HepG2 (cell line): ENCODE measurements at places on chromosomes 2 and 18. TPM values are rescaled to one million over a fixed set of nuclear protein-coding genes. Genes with fewer than 3 reads are reported as not detected.
A peak's percentile ranks its signal among the peaks of the same experiment; 100 is the strongest.

CCL20 gene
- total RNA-seq = 136 and 223 TPM in 2 replicates

ALKAL2 gene
- total RNA-seq = 0.22 TPM in 1 of 2 replicates, not detected in the other

EML6 gene
- total RNA-seq = 19.9 and 32.4 TPM in 2 replicates

CACNB4 gene
- total RNA-seq = 9.5 and 14.3 TPM in 2 replicates

ERFE gene
- not detected in 2 replicates for total RNA-seq

FRZB gene
- 0.04 TPM in 1 of 2 replicates, not detected in the other for total RNA-seq

FANCL gene
- 40.7 and 40.9 TPM in 2 replicates for total RNA-seq

CDK5R2 gene
- total RNA-seq = not detected in 2 replicates

C2orf78 gene
- not detected in 2 replicates for total RNA-seq

GRCh38 chr2:120206022-120206581, 17.1 kb downstream of the TMEM185B start:
- DNase-seq = no peak

- DNase-seq = no peak
Observed at GRCh38 chr18:8367217-8367988, 241.8 kb upstream of the RAB12 start.

DNA sequence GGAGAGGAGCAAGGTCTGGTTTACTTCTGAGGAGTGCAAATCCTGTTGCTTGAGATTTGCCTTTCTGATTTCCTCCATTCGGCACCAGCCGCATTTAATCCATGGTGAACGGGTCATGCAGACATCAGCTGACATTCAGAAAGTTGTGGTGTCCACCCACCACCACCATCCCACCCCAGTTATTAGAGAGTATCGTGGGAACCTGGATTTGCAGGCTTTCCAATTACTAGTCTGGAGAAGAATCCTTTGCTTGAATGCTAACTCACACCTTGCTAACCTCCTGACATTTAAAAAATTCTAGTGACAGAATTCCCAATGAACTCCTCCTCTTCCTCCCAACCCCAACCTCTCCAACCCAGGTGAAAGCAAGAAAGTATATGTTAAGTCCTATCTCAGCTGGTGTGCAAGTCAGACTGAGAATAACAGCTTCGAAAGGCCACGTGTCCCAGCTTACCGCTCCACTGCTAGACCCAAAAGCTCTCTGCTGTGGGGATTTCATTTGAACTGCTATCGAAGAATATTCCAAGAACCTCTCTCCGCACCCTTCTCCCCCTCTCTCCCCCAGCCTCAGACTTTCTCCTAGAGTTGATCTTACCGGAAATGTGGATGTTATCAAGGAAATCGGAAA, 17.7 kb downstream of the BCL11A start:
- DNase-seq = no peak

- no peak for DNase-seq
Observed at GRCh38 chr18:4353853-4354418, 101.2 kb downstream of the DLGAP1 start.

DNA sequence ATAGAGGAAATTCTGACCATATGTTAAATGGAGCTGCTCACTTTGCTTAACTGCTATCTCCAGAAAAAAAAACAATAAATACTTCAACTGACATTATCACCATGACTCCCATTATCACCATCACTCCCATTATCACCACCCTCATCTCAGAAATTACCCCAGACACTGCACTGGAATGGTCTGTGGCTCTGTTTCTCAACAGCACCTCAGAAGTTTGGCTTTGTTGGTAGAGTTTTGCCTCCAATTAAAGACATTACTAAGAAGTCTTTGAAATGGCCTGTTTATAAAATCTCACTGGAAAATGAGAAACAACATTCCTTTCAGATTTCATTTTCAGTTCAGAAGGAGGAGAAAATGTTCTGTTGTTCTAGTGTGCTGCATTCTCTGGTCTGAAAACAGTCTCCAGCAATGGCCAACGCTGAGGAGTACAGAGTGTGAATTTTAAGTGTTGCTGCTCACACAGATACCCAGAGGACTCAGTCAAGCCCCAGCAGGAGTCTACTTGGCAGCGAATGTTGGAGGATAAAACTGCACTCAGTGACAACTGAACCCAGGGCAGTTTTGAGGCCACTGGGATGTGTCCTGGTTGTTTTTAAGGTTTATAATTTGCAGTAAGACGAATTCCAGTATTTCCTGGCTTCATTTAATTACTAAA, 364.5 kb upstream of the CDH2 start:
- no peak for DNase-seq

DNA sequence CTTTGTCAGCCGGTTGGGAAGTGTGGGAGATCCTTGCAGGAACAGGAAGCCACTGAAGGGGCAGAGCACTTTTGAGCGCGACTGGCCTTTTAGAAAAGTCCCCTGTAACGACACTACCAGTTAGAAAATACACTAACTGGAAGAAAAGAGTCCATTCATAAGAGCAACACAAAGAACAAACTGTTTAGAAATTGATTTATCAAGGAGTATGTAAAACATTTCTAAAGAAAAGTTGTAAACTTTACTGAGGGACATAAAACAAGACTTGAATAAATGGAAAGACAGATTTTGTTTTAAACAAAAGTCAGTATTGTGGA, 29.8 kb upstream of the POMC start:
- no peak for DNase-seq

GRCh38 chr2:239612133-239612532, 211.3 kb upstream of the HDAC4 start:
- DNase-seq = no peak

DNA sequence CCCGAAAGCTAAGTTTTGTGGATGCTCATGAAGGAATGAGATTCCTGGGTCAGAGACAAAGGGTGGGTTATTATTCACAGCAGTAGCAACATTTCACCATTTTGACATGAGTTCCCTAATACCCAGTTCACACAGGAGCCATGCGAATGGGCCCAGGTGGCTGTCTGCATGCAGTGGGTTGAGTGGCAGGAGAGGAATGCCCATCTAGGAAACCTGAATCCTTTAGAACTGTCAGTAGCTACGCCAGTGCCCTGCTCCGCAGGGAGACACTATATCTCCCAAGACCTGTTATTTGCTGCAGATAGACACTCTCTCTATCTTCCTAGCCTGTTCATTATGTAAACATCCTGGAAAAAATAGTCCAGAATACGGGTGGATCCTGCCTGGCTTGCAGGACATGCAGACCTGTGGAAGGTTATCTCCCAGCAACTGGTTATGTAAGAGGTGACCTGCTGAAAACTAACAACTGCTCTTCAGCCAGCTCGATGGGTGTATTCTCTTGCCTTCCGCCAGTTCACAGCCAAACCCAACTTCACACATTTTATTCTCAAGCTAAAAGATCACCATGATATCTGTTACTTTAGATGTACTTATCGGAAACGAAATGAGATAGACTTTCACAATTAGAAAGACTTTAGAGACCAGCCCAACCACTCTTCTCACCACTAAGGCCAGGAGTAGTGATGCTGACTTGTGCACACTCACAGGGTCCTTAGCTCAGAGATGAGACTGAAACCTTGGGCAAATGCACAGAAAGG, 59.1 kb downstream of the MBP start:
- DNase-seq = no peak

DNA sequence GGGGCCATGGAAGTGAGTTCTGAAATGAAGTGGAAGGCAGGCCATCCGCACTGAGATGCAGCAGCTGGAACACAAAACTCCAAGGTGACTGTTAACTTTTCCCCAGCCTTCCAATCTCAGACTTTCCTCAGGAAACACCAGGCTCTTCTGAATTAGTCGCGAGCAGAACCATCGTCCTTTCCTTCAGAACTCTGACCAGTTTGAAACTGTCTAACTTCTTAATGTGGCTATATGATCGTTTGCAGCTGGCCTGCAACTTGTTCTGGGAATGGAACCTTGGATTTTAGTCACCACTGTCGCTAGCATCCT, 620 bp upstream of the RPL37A start:
- DNase-seq = no peak

GRCh38 chr2:10028988-10029874, 14.1 kb upstream of the KLF11 start:
- DNase-seq = no peak

GRCh38 chr18:38077229-38077628, 511.6 kb upstream of the CELF4 start:
- no peak for DNase-seq

DNA sequence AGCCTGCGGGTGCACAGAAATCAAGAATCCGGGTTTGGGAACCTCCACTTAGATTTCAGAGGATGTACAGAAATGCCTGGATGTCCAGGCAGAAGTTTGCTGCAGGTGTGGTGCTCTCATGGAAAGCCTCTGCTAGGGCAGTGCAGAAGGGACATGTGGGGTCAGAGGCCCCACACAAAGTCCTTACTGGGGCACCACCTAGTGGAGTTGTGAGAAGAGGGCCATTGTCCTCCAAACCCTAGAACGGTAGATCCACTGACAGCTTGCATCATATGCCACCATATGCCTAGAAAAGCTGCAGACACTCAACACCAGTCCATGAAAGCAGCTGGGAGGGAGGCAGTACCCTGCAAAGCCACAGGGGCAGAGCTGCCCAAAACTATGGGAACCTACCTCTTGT, 833.0 kb downstream of the TMEM182 start:
- no peak for DNase-seq

- peak; percentile 37 for DNase-seq
Observed at GRCh38 chr2:110211938-110212858, at the start of gene MTLN. Gene MTLN (minus strand): TSS chr2:110212547. CDS start chr2:110212525, 22 bp downstream.

DNA sequence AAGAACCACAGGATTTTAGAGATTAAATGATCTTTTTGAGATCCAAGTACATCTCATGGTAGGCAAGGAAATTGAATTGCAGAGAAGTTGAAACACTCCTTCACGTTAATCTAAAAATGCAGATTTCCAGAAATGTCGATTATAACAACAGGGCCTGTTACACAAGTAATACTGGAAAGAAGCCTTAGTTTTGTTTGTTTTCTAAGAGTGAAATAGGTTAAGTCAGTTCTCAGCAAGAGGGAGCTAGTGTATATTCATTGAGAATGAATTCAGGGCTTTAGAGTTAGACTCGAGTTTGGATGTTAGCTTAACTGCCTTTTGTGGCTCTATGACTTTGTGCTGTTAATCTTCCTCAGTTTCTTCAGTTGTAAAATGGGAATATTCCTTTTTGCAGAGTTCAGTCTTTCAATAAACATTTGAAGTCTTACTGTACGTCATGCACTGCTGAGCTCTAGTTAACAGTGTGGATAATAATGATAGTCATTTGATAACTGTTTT, 926 bp downstream of the NDUFV2 start:
- no peak for DNase-seq

- DNase-seq = no peak
Observed at GRCh38 chr18:54947091-54947490, 12.2 kb downstream of the CCDC68 start.

GRCh38 chr2:64019975-64020528, 824 bp upstream of the VPS54 start:
- DNase-seq = no peak

- no peak for DNase-seq
Observed at GRCh38 chr2:121309801-121310200, 24.8 kb upstream of the TFCP2L1 start.

- no peak for DNase-seq
Observed at GRCh38 chr2:120429586-120430500, 83.9 kb downstream of the INHBB start.

- DNase-seq = no peak
Observed at GRCh38 chr2:150182566-150183235, 304.8 kb downstream of the RND3 start.

DNA sequence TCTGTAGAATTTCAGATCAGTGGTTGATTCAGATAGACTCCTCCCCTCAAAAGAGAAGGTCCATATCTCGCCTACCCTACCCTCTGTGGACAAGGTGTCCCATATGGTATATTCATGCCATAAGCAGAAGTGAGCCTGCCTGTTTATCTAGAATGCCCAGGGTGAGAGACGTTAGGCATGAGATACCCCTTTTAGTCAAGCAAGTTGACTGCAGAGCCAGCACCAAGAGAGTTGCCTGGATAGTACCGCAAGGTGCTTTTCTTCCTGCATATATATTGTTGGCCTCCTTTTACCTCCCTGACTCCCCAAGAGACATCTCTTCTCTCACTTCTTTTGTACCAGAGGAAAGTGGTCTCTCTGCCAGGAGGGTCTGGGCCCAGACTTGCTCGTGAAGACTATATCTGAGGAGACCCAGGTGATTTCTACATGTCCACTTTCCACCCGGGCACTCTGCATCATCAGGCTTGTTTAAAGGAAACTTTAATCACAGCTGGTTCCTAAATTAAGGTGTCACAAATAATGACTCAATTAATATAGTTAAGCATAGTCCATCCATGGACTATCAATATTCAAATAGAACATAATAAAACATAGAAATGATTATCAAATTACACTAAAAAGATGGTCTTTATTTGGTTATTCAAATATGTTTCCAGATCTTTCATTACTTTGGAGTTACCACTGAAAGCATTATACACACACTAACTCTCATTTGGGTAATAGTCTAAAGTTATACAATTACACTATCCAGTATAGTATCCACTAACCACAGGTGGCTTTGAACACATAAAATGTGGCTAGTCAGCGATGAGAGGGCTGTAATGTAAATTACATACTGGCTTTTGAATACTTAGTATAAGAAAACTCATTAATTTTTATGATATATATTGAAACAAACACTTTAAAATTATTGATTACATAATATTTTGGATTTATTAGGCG, 4.1 kb downstream of the ITGA4 start:
- no peak for DNase-seq

DNA sequence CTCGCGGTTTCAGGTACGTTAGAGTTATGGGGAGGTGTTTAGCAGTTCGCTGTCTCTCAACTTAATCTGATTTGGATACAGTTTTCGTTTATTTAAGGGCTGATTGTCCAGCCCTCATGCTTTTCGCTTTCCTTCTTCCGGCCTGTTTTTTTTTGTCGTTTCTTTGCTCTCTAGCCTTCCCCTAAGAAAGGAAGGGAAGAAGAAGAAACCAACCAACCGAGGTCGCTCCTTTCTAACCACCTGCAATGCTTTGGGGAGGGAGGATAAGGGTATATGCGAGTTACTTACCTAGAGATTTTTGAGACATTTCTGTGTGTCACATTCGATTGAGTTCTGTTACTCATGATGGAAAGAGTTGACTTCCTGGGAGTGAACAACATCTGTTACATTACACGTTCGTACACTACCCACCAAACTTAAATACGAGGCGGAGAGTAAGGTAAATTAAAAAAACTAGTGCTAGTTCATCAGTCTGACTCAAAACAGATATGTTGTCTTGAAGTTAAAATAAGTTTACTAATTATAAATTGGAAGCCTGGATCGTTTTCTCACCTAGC, 918 bp downstream of the EIF5B start:
- peak; percentile 16 for DNase-seq

- DNase-seq = no peak
Observed at GRCh38 chr2:10101491-10101890, 21.0 kb upstream of the RRM2 start.

- DNase-seq = peak; percentile 87
Observed at GRCh38 chr2:111659361-111660333, 224.3 kb downstream of the ANAPC1 start.

GRCh38 chr18:3449512-3450011, 410 bp upstream of the TGIF1 start:
- DNase-seq = no peak

GRCh38 chr2:155256803-155257202, 558.3 kb downstream of the KCNJ3 start:
- peak; percentile 78 for DNase-seq

- no peak for DNase-seq
Observed at GRCh38 chr2:215328066-215328465, 16.2 kb downstream of the ATIC start.

- no peak for DNase-seq
Observed at GRCh38 chr2:53182601-53183000, 585.0 kb upstream of the CHAC2 start.

- DNase-seq = no peak
Observed at GRCh38 chr2:144455987-144456386, 63.9 kb downstream of the ZEB2 start.

- DNase-seq = no peak
Observed at GRCh38 chr2:9473985-9474360, 378 bp upstream of the IAH1 start.
